Activated T-helper 9 cell treated with anti-CD3 and anti-CD28 coated beads, Interleukin-2, amount 50 U/mL, for 16 hours (primary cell): ENCODE measurements at places on chromosomes 4 and X.

GRCh38 chr4:90951037-90951436 is 823.8 kb downstream of the CCSER1 start:
- DNase-seq = no peak

- no peak for DNase-seq
Measured at GRCh38 chr4:182564724-182565369, 321.6 kb downstream of the TENM3 start.

- no peak for DNase-seq
Measured at GRCh38 chrX:107484002-107484726, 34.7 kb downstream of the FRMPD3 start.

GRCh38 chrX:153951683-153952372 is 7.4 kb upstream of the RENBP start:
- DNase-seq = no peak

GRCh38 chr4:100566396-100566795 is 48.6 kb upstream of the EMCN start:
- DNase-seq = no peak

- no peak for DNase-seq
Measured at GRCh38 chrX:30275498-30275897, 28.6 kb downstream of the MAGEB1 start.

DNA sequence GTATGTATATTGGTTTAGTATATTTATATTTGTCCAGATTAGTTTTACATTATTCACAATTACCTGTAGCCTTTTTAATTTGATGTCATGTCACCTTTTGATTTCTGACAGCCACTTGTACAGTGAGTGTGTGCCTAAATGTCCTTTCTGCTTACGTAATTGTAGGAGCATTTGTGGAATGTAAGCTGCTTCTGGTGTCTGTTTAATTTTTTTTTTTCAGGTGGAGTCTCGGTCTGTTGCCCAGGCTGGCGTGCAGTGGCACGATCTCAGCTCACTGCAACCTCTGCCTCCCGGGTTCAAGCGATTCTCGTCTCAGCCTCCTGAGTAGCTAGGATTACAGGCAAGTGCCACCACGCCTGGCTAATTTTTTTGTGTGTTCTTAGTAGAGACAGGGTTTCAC is 91.2 kb upstream of the XAGE2 start:
- no peak for DNase-seq

DNA sequence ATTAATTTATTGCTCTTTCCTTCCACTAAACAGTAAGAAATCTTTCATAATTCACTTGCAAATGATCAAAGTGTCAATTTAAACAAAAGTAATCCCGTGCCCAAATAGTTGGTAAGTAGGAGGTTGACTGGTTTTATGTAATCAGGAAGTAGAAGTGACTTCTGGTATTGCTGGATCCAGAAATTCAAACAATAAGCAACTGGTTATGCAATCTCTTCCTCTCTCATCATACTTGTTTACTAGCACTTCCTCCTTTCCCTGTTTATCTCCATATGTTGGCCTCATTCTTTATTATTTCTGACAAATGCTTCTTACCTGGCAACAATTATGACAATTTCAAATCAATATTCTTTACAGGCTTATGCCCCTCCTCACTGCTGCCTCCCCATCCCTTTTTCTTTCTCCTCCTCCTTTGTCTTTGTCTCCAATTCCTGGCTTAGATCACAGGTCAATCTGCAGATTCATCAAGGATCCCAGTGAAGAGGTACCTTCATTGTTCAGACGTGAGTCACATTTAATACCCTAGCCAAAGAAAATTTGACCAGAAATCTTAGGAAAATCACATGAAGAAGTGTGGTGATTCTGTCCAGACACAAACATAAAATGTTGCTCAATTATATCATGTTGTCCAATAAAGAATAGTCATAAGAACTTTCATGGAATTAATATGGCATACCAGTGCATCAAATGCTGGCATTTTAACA is 323.2 kb upstream of the PCDH7 start:
- no peak for DNase-seq

DNA sequence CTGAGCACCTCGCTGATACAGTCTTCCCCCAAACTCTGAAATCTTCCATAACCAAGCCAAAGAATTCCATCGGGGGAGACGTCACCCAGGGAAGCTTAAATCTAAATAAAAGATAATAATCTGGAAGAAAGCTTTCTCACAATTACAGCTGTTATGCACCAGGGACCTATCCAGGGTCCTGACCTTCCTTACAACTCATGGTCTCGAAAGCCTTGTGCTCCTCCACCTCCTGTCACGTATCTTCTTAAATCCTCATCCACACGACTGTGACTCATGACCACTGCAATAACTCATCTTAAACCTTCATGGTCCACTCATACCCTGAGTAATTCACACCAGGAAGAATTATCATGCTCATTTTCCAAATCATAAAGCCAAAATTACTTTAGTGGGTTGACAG is 166.8 kb upstream of the FRG1 start:
- no peak for DNase-seq

DNA sequence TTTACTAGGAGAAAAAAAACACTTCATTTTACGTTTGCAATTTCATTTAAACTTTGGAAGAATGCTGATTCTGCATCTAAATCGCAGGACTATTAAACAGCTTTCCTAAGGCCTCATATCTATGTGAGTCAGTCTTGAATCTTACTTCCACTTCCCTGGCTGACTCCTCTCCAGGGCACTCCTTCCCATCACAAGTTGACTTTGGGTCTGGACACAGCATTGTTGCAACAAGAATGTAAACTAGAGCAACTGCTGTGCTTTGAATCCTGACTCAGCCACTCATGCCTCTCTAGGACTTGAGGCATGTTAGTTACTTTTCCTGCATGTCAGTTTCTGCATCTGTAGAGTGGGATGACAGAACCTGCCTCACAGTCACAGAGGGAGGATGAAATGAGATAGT is 413.8 kb downstream of the FAT4 start:
- DNase-seq = no peak

DNA sequence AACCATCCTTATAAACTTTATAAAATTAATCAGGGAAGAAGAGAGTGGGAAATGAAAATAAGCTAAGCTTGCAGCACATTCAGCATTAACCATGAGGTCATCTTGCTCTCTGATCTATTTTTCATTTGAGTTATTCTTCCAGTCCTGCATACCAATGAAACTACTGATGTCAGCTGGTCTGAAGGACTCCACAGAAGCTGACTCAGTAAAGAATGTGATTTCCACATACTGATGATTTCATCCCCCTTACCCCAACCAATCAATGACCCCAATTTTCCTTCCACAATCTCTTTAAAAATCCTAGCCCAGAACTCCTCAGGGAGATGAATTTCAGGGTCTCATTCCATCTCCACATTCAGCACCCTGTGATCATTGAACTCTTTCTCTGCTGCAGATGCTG is 18.8 kb upstream of the DSPP start:
- DNase-seq = no peak

GRCh38 chr4:98728433-98728832 is 70.0 kb upstream of the TSPAN5 start:
- no peak for DNase-seq

- no peak for DNase-seq
Measured at GRCh38 chrX:67004451-67004850, 365.6 kb upstream of the EDA2R start.

DNA sequence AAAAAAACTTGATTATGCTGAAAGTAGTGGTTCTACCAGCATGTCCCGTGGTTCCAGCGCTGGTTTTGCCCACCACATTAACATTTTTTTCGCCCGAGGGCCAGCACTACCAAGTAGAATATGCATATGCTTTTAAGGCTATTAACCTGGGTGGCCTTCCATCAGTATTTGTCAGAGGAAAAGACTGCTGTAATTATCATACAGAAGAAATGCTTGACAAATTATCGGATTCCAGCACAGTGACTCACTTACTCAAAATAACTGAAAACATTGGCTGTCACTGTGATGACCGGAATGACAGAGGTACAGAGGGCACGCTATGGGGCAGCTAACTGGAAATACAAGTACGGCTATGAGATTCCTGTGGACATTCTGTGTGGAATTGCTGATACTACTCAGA is 34.6 kb downstream of the PRPS2 start:
- DNase-seq = no peak

DNA sequence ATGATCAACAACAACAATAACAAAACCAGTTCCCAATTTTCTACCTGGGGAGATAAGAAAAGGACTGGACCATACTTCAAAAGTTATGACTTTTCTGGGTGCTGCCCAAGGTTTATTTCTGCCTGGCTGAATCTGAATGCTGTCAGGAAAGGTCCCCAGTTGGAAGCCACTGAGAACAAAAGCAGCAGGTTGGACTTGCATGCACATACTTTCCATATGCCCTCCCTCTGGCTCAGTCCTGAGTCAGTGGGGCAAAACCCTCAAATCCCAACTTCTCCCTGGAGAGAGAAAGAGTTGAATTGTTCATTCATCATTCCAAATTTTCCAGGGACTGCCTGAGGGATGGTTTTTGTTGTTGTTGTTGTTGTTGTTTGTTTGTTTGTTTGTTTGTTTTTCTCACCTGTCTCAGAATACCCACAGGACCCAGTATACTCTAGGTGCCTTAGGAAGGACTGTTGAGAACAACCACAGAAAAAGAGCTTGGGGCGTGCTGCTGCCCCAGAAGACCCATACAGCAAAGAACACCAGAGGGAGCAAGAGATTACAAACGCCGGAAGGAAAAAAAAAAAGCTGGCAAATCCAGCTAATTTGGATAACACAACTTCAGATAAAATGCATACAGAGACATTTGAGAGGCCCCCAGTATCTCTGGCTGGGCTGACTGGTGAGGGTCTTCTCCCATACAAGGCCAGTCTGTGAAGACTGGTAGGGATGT is 138.9 kb upstream of the INPP4B start:
- DNase-seq = no peak

DNA sequence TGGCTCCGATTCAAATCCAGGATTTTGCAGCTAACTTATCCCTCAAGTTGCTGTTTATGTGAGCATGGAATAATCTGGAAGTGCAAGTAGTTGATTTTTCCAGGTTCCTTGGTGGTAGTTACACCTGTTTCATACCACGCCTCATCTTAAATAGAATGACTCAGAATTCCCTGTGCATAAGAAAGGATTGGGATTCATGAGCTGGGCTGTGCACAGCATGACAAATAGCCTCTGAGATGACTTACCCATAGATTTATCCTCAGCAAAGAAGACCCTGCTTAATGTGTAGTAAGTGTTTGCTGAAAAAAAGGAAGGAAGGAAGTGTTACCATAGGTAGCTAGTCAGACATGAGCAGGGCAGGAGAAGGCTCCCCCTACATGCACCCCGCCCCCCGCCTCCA is 777.7 kb upstream of the ADGRL3 start:
- DNase-seq = no peak

GRCh38 chr4:47213106-47213505 is 181.7 kb downstream of the GABRB1 start:
- no peak for DNase-seq

- DNase-seq = no peak
Measured at GRCh38 chr4:78644744-78645330, 93.3 kb downstream of the ANXA3 start.

GRCh38 chr4:22030307-22030706 is 81.7 kb upstream of the KCNIP4 start:
- DNase-seq = no peak

GRCh38 chr4:5971078-5971450 is 47.2 kb downstream of the C4orf50 start:
- no peak for DNase-seq

DNA sequence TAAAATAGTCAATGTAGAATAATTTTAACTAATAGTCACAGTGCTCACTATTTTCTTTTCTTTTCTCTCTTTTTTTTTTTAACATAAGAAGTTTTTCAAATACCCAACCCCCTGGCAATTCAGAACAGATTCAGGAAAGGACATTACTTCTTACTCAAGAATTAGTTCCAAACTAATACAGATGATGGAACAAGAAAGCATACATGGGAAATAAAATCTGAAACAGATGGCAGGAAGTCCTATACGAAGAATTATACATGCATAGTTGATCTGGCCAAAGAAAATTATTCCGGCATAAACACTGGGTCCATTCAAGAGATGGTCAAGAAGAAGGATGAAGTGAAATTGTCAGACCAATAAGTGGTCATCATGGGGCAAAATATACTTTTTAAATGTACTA is 614.4 kb upstream of the INTU start:
- DNase-seq = no peak

DNA sequence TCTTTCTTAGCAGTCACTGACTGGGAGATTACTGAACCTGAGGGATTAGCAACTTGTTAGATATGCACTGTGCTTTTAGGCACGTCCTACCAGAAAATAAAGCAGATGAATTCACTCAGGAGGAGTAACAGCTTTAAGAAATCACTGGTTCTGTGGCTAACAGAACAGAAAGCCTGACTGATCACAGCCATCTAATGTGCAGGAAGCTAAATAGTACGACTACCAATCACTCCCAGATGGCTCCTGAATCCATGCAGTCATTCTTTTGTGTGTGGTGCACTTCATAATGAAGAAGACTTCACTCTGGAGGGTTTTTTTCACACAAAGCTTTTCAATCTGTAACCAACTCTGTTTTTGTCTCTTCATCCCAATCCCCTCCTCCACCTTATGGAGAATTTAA is 305.3 kb upstream of the INTU start:
- DNase-seq = no peak

DNA sequence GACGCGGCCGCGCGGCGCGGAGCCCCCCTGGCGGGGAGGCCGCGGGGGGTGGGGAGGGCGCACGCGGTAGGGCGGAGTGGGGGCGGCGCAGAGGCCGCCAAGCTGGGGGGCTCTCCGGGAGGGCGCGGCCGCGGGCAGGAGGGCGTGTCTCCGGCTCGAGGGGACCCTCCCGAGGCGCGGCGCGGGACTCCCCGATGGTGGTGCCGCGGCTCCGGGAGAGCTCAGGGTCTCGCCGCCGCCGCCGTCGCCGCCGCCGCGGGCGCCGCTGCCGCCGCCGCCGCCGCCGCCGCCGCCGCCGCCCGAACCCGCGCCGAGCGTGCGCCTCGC is 165 bp upstream of the PTCHD1 start:
- DNase-seq = no peak

GRCh38 chr4:87946766-87947165 is 28.7 kb upstream of the SPP1 start:
- no peak for DNase-seq

GRCh38 chr4:81627590-81627989 is 155.9 kb upstream of the RASGEF1B start:
- DNase-seq = no peak

- DNase-seq = no peak
Measured at GRCh38 chr4:117466388-117466787, 381.0 kb upstream of the TRAM1L1 start.

DNA sequence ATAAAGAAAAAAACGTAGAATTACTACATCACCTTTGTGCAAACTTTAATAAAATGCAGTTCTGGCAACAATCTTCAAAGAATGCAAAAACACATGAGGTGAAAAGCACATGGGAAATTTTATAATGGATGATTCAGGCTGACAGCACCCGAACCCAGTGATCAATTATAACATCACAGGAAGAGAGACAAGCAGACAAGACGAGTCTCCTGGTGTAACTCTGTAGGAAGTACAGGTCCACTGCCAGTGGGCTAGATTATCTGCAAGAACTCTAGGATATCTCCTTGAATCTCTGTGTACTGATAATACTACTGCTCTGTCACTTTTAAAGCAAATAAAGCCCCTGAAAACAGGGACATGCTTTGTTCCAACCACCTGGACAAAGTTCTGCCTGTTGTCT is 58.9 kb upstream of the NXF3 start:
- DNase-seq = no peak
